ENCODE measurements at places on chromosomes 11 and 22.

DNA sequence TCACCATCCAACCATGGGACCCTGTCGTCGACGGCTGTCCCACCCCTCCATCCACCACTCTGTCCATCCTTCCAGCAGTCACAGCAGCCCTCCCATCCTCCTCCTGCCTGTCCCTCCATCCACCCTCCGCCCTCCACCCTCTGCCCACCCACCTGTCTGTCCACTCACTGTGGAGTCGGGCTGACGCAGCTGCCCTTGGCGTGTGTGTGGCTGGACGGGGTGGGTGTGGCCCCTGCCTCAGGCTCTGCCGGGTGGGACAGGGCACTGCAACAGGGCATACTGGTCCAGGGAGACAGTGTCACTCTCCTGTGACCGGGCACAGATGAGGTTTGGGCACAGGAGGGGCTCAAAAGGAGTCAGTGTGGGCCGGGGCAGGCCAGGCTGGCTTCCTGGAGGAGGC, 1.9 kb downstream of the PKP3 start:
- DNase-seq, result no peak

DNA sequence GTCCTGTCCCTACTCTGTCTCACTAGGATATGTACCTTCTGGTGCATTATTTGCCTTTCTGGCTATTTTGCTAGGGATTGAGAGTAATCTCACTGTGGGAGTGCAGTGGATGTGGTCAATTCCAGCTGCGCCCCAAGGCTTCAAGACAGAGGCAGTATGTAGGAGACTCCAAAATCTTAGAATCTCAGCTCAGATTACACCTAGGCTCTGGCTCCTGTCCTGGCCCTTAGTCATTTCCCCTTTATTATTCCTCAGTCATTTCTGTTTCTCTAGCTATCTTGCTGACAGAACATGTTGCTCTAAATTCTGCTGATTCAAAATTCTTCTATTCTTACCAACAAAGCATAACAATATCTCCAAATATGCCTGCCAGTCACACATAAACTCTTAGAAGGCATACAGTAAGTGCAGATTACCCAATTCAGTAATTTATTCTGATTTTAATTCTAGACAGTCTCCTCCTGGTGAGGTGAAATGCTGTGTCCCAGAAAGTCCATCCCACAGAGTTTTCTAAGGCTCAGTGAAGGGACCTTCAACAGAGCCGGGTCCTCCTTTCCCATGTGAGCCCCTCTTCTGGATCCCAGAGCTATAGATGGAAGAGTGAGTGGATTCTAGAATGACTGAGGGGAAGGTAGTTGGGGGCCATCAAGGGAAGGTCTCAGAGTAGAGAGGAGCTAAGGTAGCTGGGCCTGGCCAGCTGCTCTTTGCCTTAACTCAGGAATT, 24.3 kb upstream of the GLYATL1 start:
- no peak for DNase-seq

GRCh38 chr22:33873186-33873585, 47.1 kb downstream of the LARGE1 start:
- DNase-seq, result no peak

GRCh38 chr11:110778343-110778742, 66.1 kb upstream of the ARHGAP20 start:
- no peak for DNase-seq

- no peak for DNase-seq
Observed at GRCh38 chr11:1199751-1200610, 22.9 kb upstream of the MUC5B start.

GRCh38 chr11:134407321-134407828, 4.7 kb downstream of the B3GAT1 start:
- peak; percentile 93 for DNase-seq

Measured in D721Med (cell line).